Stromal cell of bone marrow (primary cell): ENCODE measurements at places on chromosomes 3 and 15.
A peak's percentile ranks its signal among the peaks of the same experiment; 100 is the strongest.

GRCh38 chr3:196255776-196256175 is 31.8 kb downstream of the PCYT1A start:
- no peak for DNase-seq

DNA sequence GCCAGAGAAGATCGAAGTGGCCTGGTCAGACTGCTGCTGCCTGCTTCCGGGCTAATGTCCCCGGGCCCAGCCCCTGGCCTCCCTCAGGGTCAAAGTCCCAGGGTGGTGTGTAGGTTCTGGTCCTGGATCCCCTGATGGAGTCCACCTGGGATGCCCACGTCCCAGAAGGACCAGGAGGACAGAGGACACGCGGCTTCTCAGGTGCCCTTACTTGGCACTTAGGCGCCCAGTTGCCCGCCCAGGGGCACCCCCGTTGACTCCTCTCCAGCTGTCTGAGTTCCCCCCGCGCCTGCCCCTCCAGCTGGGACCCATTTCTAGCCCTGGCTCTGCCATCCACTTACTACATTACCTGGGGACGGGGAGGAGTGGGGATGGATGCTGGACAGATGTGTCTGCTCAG is 44.6 kb downstream of the LINGO1 start:
- DNase-seq, result no peak

GRCh38 chr3:64463981-64464380 is 223.8 kb downstream of the ADAMTS9 start:
- no peak for DNase-seq

DNA sequence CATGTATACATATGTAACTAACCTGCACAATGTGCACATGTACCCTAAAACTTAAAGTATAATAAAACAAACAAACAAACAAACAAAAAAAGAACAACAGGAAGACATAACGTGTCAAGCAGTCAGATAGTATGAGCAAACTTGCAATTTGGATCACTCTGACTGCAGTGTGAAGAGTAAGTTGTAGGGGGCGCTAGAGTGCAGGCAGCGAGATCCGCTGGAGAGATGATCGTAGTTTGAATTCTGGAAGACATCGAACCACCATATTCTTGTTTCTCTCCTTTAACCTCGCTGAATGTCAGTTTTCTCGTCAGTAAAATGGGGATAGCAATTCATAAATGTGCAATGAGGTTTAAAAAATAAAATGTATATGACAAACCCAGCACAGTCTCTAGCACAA is 165.2 kb upstream of the LMCD1 start:
- no peak for DNase-seq

DNA sequence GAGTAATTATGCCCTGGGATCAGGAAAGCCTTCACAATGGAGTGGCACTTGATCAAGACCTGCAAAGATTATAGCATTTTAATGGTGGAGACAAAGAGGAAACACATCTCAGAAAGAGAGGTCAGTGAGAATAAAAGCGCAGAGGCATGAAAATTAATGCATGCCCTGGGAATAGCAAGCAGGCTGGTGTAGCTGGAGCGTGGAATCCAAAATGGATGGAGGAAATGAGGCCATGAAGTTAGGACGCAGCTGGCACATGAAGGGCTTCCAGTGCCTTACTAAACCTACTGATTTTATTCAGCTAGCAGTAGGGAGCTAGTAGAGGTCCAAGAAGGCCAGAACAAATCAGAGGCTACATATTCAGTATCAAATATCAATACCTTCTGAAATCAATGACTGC is 38.1 kb downstream of the TMEM212 start:
- DNase-seq, result no peak

DNA sequence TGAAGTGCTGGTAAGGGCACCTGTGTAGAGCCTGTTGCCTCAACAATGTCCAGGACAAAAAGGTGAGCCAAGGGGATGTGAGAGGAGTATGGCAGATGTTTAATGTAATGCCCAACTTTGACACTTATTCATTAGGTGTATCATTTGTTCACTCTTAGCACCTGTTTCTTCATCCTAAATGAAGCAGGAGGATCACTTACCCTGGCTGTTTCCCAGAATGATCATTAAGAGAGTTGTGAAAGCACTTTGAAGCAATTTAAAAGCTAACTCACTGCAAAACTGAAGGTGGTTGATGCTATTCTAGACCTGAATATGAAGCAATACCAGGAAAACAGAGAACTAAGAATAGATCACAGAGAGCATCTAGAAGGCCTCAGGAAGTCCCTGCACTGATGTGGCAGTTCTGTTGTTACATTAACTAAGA is 3.4 kb upstream of the HHLA2 start:
- no peak for DNase-seq

DNA sequence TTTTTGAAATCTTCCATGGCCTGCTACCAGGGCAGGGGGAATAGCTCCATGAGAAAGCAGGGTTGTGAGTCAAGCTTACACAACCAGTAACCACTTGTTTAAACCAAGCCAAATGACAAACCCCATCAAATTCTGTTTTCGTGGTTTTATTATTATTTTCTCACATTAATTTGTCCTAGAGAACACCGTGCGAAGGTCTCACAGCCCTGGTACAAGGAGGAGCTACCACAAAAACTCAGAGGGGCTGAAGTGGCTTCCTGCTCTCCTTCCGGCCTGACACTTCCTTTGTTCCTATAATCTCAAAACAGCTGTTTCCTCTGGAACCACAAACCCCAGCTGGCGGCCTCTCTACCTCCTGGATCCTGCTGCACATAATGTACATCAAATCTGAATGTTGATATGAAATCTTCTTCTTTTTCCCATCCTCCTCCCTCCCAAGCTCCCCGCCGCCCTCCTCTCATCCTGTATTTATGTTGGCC is 375.9 kb downstream of the MCTP2 start:
- DNase-seq, result no peak

- no peak for DNase-seq
Measured at GRCh38 chr3:86244905-86245304, 746.0 kb downstream of the VGLL3 start.

- no peak for DNase-seq
Measured at GRCh38 chr3:151183265-151183671, 19.7 kb downstream of the GPR171 start.

- peak; percentile 91 for DNase-seq
Measured at GRCh38 chr15:38864827-38865581, 300.4 kb upstream of the RASGRP1 start.

DNA sequence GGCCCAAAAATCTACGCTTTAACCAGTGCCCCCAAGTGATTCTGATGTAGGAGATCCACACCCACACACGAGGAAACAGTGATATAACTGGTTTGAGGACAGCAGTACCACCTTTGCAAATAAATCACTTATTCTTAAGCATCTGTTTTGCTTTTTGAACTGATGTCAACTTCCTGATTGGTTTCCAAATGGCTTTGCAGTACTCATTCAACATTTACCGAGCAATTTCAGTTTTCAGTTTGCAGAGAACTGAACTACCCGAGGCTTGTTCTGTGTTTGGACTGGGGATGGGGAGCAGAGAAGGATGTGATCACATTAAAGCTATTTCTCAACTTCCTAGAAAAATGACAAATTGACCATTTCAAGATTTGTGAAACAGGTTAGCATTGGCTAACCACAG is 1.1 kb upstream of the GYG1 start:
- no peak for DNase-seq

GRCh38 chr3:25173606-25174005 is 254.5 kb upstream of the RARB start:
- DNase-seq, result no peak

GRCh38 chr3:165233501-165234195 is 37.5 kb upstream of the SLITRK3 start:
- DNase-seq, result no peak

DNA sequence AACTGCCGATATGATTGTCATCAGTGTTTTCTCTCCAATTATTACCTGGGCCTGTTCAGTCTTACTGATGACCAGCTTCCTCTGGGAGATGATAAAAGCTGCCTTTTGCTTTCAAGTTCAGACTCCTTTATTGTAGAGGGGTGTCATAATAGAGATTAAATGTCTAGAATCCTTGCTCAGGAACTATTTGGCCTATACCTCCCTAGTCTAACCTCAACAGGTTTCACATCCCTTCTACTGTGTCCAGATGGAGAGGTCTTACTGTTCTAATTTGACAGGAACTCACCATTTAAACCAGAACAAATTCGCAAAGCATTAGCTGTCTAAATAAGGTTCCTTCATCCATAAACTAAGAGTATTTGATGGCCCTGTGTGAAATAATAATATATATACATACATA is 88.0 kb downstream of the BCHE start:
- no peak for DNase-seq

DNA sequence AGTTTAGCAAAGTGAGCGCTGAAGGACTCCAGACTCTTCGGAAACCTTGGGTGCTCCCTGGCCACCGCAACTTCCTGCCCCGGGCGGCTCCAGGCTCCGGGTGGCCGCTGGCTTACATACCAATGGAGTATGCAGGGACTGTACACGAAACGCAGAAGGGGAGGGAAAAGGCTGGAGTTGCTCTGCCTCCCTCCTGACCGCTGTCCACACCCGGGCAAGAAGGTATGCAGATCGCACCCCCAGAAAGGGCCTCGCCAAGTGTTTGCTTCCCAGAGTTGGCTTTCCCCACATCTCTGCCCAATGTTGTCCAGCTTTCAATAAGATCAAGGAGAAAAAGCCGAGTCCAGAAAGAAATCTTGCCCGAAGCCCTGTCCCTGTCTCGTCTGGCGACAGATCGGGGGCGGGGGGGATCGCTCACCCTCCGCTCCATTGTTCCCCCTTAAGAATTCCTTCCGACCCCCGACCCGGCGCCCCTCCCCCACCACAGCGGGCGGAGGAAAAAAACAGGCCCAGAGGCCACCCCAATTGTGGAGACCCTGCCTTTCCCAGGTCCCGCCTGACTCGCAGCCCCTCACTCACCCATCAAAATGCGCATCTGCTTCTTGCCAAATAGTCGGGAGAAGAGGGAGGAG is 533 bp downstream of the ARF4 start:
- peak; percentile 74 for DNase-seq

DNA sequence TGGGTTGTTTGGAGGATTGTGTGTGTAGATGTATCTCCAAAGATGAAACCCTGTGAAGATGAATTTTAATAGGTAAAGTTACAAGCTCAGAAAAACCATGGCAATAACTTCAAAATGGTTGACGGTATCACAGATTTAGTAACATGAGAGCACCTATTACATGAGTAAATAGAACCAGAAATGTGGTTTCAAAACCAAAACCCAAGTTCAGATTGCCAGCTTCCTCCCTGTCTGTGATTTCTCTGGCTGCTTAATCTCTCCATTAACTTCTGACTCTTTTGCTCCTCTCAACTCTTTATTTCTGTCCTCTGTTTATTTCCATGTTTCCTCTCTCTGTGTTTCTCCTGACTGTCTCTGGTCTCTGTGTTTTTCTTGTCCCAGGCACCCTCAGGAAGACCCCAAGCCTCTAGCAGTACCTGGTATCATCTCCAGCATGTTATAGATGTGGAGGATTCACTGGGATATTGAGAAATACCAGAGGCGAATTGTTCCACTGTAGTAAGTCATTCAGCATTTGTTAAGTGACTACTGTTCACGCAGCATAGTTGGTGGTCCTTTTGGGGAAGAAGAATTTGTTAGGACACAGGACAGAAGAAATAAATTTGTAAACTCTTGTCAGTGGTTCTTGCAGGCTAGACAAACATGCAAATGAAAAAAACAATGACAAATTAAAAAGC is 138.8 kb downstream of the BBX start:
- no peak for DNase-seq

GRCh38 chr15:39966521-39966920 is 32.6 kb downstream of the EIF2AK4 start:
- DNase-seq, result no peak

DNA sequence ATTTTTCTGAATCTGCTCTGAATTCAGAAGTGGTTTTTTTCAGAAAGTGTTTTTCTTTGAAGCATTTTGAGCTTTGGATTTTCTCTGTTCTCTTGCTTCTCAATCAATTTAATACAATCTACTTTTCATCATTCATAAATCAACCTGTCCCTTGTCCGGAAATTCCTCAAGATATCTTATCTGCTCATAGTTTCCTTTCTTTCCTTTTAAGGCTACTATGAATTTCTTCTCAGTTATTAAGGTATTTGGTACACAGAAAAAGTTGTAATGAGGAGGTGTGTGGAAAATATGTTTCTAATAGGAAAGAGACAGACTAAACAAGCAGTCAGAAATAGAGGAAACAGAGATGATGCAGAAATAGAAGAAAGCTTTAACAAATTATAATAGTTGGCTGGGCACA is 14.4 kb downstream of the CGGBP1 start:
- no peak for DNase-seq

- no peak for DNase-seq
Measured at GRCh38 chr15:31147456-31147855, 45.9 kb upstream of the TRPM1 start.

- no peak for DNase-seq
Measured at GRCh38 chr3:115901008-115901407, 277.7 kb downstream of the GAP43 start.

GRCh38 chr15:96746665-96747064 is 416.2 kb downstream of the NR2F2 start:
- DNase-seq, result no peak
